ENCODE measurements at places on chromosomes 7 and 10.

DNA sequence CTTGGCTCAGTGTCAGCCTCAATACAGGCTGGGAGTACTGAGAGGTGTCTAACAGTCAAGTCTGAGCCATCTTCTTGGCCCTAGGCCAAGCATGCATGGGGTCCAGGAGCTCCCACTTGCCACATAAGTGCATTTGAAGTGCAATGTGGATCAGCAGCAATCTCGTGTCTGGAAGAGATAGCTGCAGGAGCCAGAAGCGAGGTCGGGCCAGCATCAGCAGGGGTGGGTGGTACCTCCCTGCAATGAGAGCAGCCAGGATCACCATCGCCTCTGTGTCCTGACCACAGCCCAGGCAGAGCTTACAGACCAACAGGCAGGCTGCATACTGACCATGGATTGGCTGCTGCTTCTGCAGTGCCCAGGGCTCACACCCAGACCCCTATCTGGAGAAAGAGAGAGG is 83.0 kb upstream of the CXCL12 start:
- no peak for DNase-seq

- peak; percentile 36 for DNase-seq
Observed at GRCh38 chr7:120792091-120792860, 65.7 kb downstream of the TSPAN12 start.

DNA sequence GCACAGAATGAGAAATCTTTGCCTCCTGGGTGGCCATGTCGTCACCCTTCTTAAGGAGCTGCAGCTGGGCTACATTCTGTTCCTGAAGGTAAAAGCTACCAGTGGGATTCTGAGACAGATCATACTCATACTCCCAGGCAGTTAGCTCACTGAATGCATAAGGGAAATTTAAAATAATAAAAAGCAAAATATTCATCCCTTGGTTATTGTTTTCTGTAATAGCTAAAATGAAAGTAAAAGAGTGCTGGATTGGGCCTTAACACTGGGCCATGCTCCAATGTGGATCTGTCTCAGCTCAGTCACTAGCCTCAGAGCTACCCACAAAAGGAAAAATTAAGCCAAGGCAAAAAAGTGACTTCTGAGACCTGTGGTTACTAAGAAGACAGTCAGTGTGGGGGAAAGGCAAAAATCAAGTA is 8.9 kb upstream of the DYNC2I1 start:
- DNase-seq: no peak

DNA sequence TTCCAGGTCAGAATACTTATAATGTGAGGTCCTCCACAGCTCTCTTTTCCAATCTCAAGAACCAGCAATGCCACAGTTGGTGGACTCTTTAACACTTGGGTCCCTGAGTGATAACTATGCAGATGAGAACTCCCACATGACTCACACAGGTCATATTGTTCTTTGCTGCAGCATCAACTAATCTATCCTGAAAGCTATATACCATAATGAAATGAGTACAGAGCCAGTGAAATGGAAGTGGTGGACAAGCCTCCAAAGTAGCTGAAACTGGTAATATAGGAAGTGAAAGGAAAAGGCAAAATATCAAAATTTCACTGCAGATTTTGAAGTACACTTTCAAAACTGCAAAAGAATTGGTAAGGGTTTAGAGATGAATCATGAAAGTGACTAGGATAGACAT is 45.6 kb downstream of the SORCS1 start:
- no peak for DNase-seq

DNA sequence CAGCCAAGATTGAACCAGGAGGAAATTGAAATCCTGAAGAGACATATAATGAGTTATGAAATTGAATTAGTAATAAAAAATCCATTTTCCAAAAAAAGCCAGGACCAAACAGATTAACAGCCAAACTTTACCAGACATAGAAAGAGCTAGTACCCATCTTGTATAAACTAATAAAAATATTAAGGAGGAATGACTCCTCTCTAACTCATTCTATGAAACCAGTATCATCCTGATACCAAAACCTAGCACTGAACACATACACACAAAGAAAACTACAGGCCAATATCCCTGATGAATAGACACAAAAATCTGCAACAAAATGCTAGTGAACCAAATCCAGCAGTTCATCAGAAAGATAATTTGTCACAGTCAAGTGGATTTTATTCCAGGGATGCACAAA is 140.6 kb downstream of the PCDH15 start:
- DNase-seq: no peak

DNA sequence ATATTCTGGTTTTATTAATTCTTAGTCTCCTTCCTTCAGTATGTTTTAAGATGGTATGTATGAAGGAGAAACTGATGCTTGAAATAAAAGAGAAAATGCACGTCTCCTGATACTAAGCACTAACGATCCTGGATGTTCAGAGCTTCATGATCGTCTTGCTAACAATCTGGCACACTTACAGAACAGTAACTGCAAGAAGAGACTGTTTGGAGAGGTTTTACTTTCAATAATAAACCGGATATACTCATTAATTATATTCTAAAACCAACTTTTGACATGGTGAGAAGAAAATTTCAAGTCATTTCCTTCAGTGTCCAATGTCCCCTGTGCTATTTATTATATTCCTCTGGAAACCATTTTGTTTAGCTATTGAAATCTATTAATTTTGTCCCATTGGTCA is 251.0 kb downstream of the NXPH1 start:
- DNase-seq: no peak

DNA sequence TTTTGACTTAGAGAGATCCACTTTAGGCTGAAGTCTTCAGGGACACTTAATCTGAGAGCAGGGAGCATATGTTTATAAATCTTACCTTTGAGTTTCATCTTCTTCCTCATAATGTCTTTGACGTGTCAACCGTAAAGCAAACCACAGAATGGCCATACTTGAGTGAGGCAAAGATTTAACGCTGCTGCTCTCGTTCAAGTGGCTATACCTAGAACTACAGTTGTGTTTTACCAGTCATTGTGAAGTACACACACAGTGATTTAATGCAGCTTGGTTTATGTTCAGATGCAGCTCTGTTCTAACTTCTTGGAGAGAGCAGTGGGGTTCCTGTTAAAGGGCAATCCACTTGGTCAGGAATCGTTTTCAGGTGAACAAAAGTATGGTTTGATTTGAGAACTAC is 39.9 kb upstream of the GOT1 start:
- no peak for DNase-seq

DNA sequence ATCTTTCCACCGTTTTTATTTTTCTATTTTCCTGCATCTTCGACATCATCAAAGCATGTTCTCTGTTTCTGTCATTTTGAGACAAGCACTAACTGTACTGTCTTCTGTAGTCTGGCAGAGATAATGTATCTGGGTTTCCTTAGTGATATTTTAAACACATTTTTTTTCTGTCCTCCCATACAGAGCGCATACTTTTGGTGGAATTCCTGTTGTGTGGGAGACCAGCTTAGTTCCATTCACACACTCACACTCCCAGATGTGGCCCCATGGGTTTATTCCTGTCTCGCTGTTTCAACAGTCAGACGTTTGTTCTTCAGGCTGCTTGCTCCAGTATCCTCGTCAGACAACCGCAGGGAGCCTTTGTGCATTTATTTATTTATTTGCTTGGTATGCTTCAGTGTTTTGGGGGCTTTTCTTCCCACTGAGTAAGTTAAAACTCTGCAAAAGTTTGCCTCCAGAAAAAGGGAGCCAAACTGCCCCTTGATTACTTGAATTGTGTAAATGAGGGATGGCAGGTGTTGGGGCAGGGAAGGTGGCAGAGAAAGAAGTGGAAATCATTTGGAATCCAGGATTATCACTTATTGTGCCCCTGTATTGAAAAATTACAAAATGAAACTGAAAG is 456.8 kb upstream of the KLF6 start:
- DNase-seq: peak; percentile 99

DNA sequence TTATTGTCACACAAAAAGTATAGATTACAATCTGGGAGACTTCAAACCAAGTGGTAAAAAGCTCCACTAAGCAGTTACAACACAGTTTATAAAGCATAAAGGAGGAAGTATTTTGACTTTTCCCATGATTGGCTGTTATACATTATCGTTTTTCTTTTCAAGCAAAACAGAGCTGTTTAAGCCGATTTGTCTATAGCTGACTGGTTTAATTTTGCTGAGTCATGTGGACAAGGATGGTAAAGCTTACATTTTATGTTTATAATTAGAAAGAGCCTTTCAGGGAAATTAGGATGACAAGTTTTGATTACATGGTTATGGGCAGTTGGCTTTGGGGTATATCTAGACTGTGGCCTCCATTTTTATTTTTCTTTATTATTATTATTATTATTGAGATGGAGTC is 152.5 kb upstream of the STK17A start:
- DNase-seq: no peak

GRCh38 chr7:94706996-94707740 is 51.2 kb upstream of the SGCE start:
- DNase-seq: no peak

- DNase-seq: no peak
Observed at GRCh38 chr10:126334272-126334671, 54.0 kb downstream of the ADAM12 start.

GRCh38 chr7:50166997-50167965 is 74.2 kb upstream of the ZPBP start:
- DNase-seq: no peak

DNA sequence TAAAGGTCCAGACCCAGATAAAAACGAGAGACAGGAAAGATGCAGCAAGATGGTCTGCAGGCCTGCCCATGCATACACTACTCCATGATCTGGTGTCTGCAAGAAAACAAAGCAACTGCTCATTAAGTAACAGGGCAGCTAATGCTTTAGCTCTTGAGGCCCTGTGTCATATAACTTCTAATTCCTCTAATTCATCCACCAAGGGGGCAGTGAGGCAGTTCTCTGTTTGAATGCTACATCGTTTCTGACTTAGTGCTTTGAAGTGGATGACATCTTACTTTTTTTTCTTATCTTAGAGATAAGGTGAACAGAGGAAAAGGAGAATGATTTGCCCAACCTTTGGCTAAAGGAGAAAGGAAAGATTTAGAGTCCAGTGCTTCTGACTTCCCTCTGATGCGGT is 619.7 kb downstream of the AUTS2 start:
- no peak for DNase-seq

GRCh38 chr7:69568266-69568665 is 30.0 kb upstream of the AUTS2 start:
- DNase-seq: no peak

- DNase-seq: no peak
Observed at GRCh38 chr7:78968951-78969350, 484.5 kb downstream of the MAGI2 start.
